ENCODE measurements at places on chromosomes 12 and 14. TPM values are rescaled to one million over a fixed set of nuclear protein-coding genes. Genes with fewer than 3 reads are reported as not detected.

NCOR2 gene
- 9.0 TPM for total RNA-seq

GDF3 gene
- total RNA-seq = 1.2 TPM

DEGS2 gene
- 0.26 TPM for total RNA-seq

GUCY2C gene
- total RNA-seq = not detected

KRT74 gene
- total RNA-seq = not detected

IKZF4 gene
- total RNA-seq = 0.22 TPM

HCAR3 gene
- not detected for total RNA-seq

LALBA gene
- total RNA-seq = not detected

RNF41 gene
- 69.8 TPM for total RNA-seq

GPR137C gene
- 1.1 TPM for total RNA-seq

TUNAR gene
- total RNA-seq = not detected

PALS1 gene
- total RNA-seq = 37.5 TPM

SMCO2 gene
- total RNA-seq = 0.34 TPM

ASPG gene
- not detected for total RNA-seq

OR4E2 gene
- total RNA-seq = not detected

NPAS3 gene
- 0.43 TPM for total RNA-seq

SLC25A29 gene
- 46.9 TPM for total RNA-seq

Data from dermis lymphatic vessel endothelial cell (primary cell).